ENCODE measurements at places on chromosomes 1 and 21. TPM values are rescaled to one million over a fixed set of nuclear protein-coding genes. Genes with fewer than 3 reads are reported as not detected.
A peak's percentile ranks its signal among the peaks of the same experiment; 100 is the strongest.

- no peak overlapping the region for H3K4me3 ChIP-seq
- no peak overlapping the region for H3K27ac ChIP-seq
- no peaks in the 10 kb centered on the region for H3K36me3 ChIP-seq
- peaks cover 24% of the 10 kb centered on the region for H3K27me3 ChIP-seq
These were observed 22.7 kb upstream of the ARF1 start for GRCh38 chr1:228059634-228060457.

DNA sequence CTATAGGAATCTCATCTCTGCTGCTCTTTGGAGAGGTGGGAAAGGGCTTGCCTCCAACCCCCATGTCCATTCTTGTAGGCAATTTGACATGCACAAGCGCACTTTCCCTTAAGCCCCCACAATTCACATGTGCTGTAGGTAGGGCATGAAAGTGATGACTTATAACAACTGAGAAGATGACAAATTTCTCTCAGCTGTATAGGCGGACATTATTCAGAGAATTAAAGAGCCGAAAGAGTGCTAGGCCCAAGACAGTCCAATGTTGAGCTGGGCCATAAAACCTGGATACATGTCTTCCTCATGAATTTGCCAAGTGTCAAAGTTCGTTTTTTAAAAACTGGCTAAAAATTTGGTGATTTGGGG, 106.3 kb upstream of the LYPLAL1 start:
- H3K27me3 ChIP-seq, result no peaks in the 10 kb centered on the region
- H3K36me3 ChIP-seq, result no peaks in the 10 kb centered on the region
- H3K4me3 ChIP-seq, result no peak overlapping the region

The KDF1 gene
- not detected for total RNA-seq

DNA sequence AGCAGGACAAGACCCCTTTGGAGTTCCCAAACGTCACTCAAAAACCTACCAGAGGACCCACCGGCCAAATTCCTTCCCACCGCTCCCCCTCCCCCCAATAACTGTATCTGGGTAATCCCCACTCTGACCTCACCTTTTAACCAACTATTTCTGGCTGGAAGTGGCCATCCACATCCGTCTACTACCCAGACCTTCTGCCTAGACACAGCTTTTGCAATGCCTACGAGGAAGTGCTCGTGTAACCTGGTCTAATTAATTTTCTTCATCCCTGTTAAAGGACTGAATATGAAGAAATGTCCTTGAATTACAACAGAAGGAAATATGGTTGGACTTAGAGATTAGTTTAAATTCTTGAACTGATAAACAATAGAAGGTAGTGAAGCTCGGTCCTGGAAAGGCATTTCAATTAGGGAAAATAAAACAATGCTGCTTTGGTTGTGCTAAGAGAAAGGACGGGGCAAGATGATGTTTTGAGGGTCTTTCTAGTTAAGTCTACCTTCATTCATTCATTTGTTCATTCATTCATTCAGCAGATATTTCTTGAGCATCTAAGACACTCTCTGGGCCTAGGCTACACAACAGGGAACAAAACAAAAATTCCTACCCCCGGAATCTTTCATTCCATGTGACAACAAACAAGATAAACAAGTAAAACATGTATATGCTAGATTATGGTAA, 18.8 kb downstream of the AVPR1B start:
- H3K36me3 ChIP-seq, result no peaks in the 10 kb centered on the region
- H3K27me3 ChIP-seq, result no peaks in the 10 kb centered on the region
- no peak for DNase-seq

- H3K27ac ChIP-seq, result no peak overlapping the region
- H3K36me3 ChIP-seq, result no peaks in the 10 kb centered on the region
- DNase-seq, result no peak
- H3K27me3 ChIP-seq, result no peaks in the 10 kb centered on the region
- H3K4me1 ChIP-seq, result no peaks in the 10 kb centered on the region
These were observed 317.6 kb downstream of the DPYD start for GRCh38 chr1:97603218-97603617.

DNA sequence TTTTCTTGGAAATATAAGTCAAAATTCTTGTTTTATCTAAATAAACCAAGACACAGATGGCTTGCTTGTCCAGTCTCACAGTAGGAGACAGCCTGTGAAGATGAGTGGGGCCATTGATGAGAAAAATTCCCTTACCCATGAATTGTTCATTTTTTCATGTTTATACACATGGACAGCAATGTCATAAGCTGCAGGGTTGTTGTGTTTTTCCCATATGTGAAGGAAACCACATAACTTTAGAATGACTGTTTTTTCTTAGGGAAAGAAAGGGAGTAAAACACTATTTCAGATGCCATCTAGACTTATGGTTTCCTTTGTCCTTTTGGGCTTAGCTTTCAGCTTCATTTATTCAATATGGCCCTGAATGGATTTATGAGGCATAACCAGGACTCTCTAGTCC, 622.5 kb upstream of the NR5A2 start:
- H3K27me3 ChIP-seq, result no peaks in the 10 kb centered on the region
- DNase-seq, result no peak
- H3K36me3 ChIP-seq, result no peaks in the 10 kb centered on the region
- no peaks in the 10 kb centered on the region for H3K4me1 ChIP-seq
- no peak overlapping the region for H3K4me3 ChIP-seq
- H3K27ac ChIP-seq, result no peak overlapping the region

DNA sequence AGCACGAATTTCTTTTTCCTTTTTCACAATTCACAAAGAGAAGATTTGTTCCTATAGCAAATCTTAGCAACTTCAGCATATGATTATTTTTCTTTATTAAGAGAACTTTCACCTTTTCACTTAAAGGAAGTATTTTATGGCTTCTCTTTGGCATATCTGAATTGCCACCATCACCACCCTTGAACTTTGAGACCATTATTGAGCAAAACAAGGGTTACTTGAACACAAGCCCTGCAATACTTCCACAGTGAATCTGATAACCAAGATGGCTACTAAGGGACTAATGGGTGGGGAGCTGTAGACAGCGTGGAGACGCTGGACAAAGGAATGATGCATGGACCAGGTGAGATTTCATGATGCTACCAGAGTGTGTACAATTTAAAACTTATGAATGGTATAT, 815.0 kb downstream of the LRRIQ3 start:
- no peak overlapping the region for H3K4me3 ChIP-seq
- no peak for DNase-seq
- H3K4me1 ChIP-seq, result no peaks in the 10 kb centered on the region
- H3K27me3 ChIP-seq, result no peaks in the 10 kb centered on the region
- H3K27ac ChIP-seq, result no peak overlapping the region

DNA sequence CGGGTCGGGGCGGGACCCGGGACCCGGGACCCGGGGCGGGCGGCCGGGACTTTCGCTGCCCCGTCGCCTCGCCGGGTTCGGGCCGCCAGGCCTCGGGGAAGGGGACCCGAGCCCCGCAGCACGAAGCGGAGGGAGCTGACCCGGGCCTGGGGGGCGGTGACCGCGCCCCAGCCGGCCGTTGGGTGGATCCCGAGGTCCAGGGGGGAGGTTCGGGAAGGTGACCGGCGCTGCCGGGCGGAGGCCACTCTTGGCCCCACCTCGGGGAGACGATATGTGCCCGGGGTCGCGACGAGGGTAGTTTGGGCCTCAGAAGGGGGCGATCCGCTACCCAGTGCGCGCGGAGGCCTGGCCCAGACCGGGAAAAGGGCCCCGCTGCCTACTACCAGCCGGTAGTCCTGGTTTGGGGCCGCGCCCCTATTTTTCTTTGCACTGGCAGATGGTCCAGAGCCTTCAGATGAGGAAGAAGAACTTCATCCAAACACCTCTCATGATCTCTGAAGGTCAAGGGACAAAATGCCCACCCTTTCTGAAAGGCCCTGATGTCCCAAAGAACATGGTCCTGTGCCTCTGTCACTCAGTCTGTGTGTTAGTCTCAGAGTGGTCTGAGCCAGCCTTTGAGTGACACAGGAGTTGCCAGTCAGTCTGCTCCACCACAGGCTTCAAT, 766 bp downstream of the AGO4 start:
- H3K36me3 ChIP-seq, result no peaks in the 10 kb centered on the region
- H3K4me3 ChIP-seq, result peak overlapping the region; percentile 76
- no peaks in the 10 kb centered on the region for H3K4me1 ChIP-seq
- H3K27ac ChIP-seq, result peak overlapping the region; percentile 92
- peak; percentile 22 for DNase-seq
- no peaks in the 10 kb centered on the region for H3K27me3 ChIP-seq

The RSPO1 gene
- 39.1 TPM for total RNA-seq

GRCh38 chr1:8152731-8153702, 126.9 kb upstream of the ERRFI1 start:
- H3K4me3 ChIP-seq, result no peak overlapping the region
- H3K27ac ChIP-seq, result no peak overlapping the region
- no peak for DNase-seq
- H3K36me3 ChIP-seq, result no peaks in the 10 kb centered on the region

The DNASE2B gene
- not detected for total RNA-seq

The C1orf226 gene
- total RNA-seq, result 1.3 TPM

The CTH gene
- 11.2 TPM for total RNA-seq

The SPRR2E gene
- not detected for total RNA-seq

The C1orf116 gene
- not detected for total RNA-seq

- H3K27me3 ChIP-seq, result no peaks in the 10 kb centered on the region
- DNase-seq, result no peak
- H3K27ac ChIP-seq, result no peak overlapping the region
- no peaks in the 10 kb centered on the region for H3K36me3 ChIP-seq
These were observed 140.2 kb upstream of the TIAM1 start for GRCh38 chr21:31484219-31484618.

Measured in uterus (tissue), 4 donors.